ENCODE measurements at places on chromosomes 3 and 15. TPM values are rescaled to one million over a fixed set of nuclear protein-coding genes. Genes with fewer than 3 reads are reported as not detected.

The TMEM158 gene
- total RNA-seq = 82.9 TPM

The CHRM5 gene
- 0.04 TPM for total RNA-seq

The LDHAL6B gene
- total RNA-seq = not detected

The LRTM1 gene
- total RNA-seq = not detected

The ZBED2 gene
- total RNA-seq = 0.35 TPM

The GOLIM4 gene
- 28.5 TPM for total RNA-seq

The KIF23 gene
- 87.0 TPM for total RNA-seq

The IQCH gene
- total RNA-seq = 2.1 TPM

The CD276 gene
- 85.6 TPM for total RNA-seq

DNA sequence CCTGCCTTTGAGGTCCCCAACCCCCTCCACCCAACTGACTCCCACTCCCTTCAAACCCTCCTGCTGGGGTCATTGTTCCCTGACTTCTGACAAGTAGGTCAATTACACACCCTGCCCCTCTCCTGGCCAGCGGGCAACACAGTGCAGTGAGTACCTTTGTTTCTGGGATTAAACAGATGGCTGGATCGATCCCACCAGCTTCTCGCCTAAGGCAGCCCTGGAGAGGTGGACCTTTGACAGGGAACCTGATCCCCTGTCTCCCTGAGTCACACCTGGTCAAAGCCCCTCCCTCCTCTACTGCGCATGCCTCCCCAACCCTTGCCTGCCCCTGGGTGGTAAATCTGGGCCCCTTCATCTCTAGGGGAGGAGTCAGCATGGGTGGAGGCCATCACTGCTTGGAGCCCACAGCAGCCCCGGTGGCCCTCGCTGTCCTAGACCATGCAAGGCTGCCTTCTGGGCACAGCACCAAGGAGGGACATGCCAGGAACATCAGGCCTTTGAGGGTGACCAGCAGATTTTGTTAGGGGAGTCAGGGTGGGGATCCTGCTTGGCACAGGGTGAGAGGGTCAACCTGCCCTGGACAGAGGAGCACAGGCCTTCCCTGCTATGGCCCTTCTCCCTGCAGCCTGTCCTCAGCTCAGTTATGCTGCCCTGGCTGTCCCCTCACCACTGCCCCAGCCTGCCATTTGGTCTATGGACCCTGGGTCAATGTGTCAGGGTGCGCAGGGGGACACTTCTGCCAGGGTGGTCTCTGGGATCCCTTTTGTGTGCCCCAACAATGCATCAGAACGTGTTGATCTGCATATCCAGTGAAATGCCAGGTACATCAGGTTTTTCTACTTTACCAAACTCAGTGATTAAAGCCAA, 9.8 kb upstream of the PRR23E start:
- no peak overlapping the region for H3K4me3 ChIP-seq
- H3K4me1 ChIP-seq = no peaks in the 10 kb centered on the region
- H3K27ac ChIP-seq = no peak overlapping the region
- no peaks in the 10 kb centered on the region for H3K36me3 ChIP-seq
- H3K27me3 ChIP-seq = no peaks in the 10 kb centered on the region

- no peaks in the 10 kb centered on the region for H3K36me3 ChIP-seq
- no peak overlapping the region for H3K4me3 ChIP-seq
- H3K4me1 ChIP-seq = peaks cover 25% of the 10 kb centered on the region
- peaks cover 7% of the 10 kb centered on the region for H3K27me3 ChIP-seq
- peak; percentile 60 for DNase-seq
Observed at GRCh38 chr15:62071711-62072308, 5.0 kb downstream of the C2CD4A start.

DNA sequence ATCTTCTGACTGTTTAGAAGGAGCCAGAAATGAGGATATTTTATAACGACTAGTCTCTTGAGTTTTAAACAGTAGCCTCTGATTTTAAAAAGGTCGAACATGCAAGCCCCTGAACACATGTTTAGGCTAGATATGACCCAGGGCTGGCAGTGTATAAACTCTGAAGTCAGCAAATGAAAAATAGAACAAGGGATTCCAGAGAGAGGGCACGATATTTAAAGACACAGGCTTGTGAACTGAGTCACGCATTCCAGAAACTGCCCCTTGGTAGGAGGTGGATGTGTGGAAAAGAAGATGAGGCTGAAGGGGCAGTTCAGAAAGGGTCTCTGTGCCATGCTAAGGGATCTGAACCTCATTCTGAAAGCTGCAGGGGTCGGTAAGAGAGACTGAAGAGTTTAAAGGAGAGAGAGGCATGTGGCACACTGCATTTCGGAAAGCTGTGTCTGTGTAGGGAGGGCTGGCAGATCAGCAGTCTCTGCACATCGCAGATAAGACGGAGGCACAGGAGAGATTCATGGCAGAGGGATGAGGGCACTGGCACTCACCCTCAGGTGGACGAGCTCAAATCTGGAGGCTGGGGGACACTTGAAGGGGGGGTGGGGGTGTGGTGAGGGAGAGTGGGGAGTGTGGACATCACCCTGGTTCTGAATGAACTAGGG, 22.1 kb downstream of the ST8SIA2 start:
- no peaks in the 10 kb centered on the region for H3K36me3 ChIP-seq
- H3K4me3 ChIP-seq = no peak overlapping the region
- no peak for DNase-seq
- no peaks in the 10 kb centered on the region for H3K4me1 ChIP-seq

GRCh38 chr3:73558727-73559075, 66.0 kb downstream of the PDZRN3 start:
- H3K27ac ChIP-seq = no peak overlapping the region
- no peaks in the 10 kb centered on the region for H3K27me3 ChIP-seq
- DNase-seq = no peak
- no peak overlapping the region for H3K4me3 ChIP-seq
- H3K36me3 ChIP-seq = no peaks in the 10 kb centered on the region

GRCh38 chr3:66378256-66378655, 122.6 kb downstream of the LRIG1 start:
- no peak overlapping the region for H3K27ac ChIP-seq
- no peaks in the 10 kb centered on the region for H3K4me1 ChIP-seq
- no peaks in the 10 kb centered on the region for H3K27me3 ChIP-seq
- peak; percentile 10 for DNase-seq

DNA sequence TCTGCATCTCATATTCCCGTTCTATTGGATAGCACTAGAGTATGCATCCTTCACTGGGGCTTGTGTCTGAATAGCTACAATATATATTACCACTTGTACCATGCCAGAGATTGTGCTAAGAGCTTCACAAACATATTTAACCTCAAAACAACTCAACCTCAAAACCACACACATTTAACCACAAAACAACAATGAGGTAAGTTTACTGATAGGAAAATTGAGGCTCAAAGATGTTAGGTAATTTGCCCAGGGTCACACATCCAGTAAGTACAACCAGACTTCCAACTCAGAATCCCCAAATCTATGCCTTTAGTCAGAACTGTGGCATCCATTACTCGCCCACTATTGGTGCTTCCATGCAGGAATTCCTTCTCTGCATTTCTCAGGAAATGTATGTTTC, 220.0 kb downstream of the FAM43A start:
- H3K4me3 ChIP-seq = no peak overlapping the region
- no peaks in the 10 kb centered on the region for H3K36me3 ChIP-seq
- H3K4me1 ChIP-seq = peaks cover 22% of the 10 kb centered on the region
- no peaks in the 10 kb centered on the region for H3K27me3 ChIP-seq
- peak; percentile 41 for DNase-seq

GRCh38 chr3:72766866-72767265, 81.4 kb downstream of the SHQ1 start:
- DNase-seq = no peak
- H3K4me3 ChIP-seq = no peak overlapping the region
- H3K4me1 ChIP-seq = no peaks in the 10 kb centered on the region
- H3K36me3 ChIP-seq = no peaks in the 10 kb centered on the region
- H3K27ac ChIP-seq = no peak overlapping the region
- H3K27me3 ChIP-seq = no peaks in the 10 kb centered on the region

DNA sequence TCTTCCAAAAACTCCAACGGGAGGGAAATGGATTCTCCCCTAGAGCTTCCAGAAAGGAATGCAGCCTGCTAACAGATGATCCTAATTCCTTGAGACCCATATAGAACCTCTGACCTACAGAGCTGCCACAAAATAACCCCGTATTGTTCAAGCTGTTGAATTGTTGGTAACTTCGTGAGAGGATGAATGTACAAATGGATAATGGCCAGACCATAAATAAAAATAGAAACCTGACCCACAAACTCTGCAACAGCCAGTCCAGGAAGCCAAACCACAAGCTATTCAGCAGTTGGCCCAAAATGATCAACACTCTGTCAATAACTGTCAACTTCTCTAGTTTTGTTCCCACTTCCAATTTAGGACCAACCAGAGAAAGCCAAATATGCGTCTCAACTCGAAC, 414.0 kb upstream of the ZNF717 start:
- no peaks in the 10 kb centered on the region for H3K27me3 ChIP-seq
- peaks cover 5% of the 10 kb centered on the region for H3K4me1 ChIP-seq
- no peak overlapping the region for H3K27ac ChIP-seq

DNA sequence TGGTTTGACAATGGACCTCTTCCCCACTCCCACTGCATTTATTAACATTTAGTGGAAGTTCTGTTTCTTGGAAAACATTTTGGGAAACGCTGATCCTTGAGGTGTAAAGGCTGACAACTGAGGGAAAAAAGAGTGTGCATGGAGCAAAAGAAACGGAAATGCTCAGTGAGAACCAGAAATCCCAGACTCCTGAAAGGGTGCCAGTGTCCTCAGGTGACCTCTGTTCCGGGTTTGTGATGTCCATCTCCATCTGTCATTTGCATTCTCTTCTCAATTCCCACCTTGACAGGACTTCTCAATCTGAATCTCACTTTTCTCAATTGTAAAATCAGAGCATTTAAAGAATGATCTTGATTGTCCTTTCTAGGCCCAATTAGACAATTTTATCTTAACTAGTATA, 71.1 kb upstream of the FAM3D start:
- no peaks in the 10 kb centered on the region for H3K36me3 ChIP-seq
- no peaks in the 10 kb centered on the region for H3K4me1 ChIP-seq
- no peak overlapping the region for H3K4me3 ChIP-seq
- DNase-seq = no peak
- H3K27me3 ChIP-seq = no peaks in the 10 kb centered on the region

- no peak overlapping the region for H3K27ac ChIP-seq
- H3K27me3 ChIP-seq = no peaks in the 10 kb centered on the region
- DNase-seq = no peak
- H3K36me3 ChIP-seq = no peaks in the 10 kb centered on the region
- peaks cover 15% of the 10 kb centered on the region for H3K4me1 ChIP-seq
Observed at GRCh38 chr3:195718477-195718984, 2.2 kb upstream of the MUC20 start.

GRCh38 chr3:141629976-141630375, 108.1 kb upstream of the RNF7 start:
- H3K4me3 ChIP-seq = no peak overlapping the region
- no peak for DNase-seq
- no peaks in the 10 kb centered on the region for H3K36me3 ChIP-seq
- H3K27ac ChIP-seq = no peak overlapping the region
- H3K27me3 ChIP-seq = no peaks in the 10 kb centered on the region
- no peaks in the 10 kb centered on the region for H3K4me1 ChIP-seq

GRCh38 chr15:36658898-36659639, 79.6 kb downstream of the CDIN1 start:
- H3K27me3 ChIP-seq = no peaks in the 10 kb centered on the region
- no peak for DNase-seq
- peaks cover 18% of the 10 kb centered on the region for H3K4me1 ChIP-seq
- H3K27ac ChIP-seq = 0 out of 2 replicates have a peak overlapping the region, but pooled peaks have one; percentile 3
- no peak overlapping the region for H3K4me3 ChIP-seq

DNA sequence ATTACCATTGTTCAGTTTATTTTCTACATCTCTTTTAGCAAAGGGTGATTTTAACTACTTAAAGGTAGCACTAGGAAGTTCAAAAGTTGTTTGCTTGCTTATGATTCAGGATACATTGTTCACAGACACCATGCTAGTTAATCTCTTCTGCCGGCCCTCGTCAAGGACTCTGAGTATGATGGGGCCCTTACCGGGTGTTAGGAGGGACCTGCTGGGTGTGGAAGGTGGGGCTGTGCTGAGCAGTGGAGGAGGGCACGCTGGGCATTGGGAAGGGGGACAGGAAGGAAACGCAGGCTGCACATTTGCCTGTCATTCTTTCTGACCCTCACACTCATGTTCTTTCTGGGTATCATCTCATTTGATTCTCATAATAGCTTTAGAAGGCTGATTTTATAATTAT, 65.1 kb upstream of the MYZAP start:
- no peaks in the 10 kb centered on the region for H3K36me3 ChIP-seq
- peaks cover 25% of the 10 kb centered on the region for H3K4me1 ChIP-seq
- DNase-seq = no peak

DNA sequence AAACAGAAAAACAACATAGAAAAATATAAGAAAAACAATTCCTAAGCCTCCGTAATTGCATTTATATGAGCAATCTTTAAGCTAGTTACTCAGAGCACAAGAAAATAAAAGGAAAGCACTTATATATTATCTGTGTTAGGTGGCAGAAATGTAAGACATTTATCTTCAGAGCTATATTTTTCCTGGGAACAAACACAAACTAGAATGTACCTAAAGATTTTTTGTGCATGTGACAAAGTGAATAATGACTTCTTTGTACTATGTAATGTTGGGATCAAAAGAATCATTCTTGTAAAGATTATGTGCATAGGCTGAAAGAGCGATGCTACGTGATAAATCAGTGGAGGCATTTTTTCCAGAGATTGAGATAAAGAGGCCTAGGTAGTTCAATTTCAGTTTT, 111.3 kb upstream of the GMNC start:
- no peak overlapping the region for H3K4me3 ChIP-seq
- no peak overlapping the region for H3K27ac ChIP-seq
- H3K4me1 ChIP-seq = peaks cover 7% of the 10 kb centered on the region
- DNase-seq = no peak
- no peaks in the 10 kb centered on the region for H3K27me3 ChIP-seq

DNA sequence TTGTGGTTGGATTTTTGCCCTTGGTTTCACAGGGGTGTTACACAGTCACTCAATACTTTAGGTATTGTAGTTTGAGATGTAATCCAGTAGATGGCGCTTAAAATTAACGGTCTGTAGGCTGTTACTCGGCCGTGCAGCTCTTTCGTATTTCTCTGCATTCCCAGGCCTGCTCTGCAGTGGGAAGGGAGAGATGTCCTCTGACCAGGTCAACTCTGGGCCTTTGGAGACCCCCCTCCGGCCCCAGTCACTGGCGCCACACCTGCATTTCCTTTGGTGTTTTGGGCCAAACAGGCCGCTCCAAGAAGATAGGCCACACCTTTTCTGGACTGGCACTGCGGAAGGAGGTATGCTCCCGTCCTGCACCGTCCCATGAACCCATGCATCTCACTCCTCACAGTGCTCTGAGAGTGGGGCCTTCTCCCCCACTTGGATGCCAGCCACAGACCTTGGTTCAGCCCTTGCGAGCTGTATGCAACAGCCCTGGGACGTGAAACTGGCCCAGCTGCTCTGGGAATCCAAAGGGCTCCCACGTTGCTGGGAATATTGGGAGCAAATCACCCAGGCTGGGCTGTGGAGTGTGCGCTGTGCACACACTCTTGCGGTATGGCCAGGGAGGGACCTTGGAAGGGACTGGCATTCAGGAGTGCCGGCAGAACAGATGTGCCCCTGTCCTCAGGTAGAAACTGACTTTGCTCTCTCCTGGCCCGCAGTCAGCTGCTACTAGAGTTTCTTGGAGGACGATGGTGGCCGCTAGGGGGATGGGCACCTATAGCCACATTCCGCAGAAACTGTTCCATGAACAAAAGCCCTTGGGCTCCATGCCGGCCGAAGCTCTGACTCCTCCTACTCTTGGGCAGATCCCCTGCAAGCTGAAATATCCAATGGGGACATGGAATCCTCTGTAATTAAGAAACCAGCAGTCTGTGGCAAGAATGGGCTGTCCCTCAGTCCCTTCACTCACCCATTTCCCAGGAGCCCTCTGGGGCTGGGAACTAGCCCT, 410.5 kb upstream of the CADM2 start:
- DNase-seq = peak; percentile 66
- no peaks in the 10 kb centered on the region for H3K27me3 ChIP-seq
- no peaks in the 10 kb centered on the region for H3K36me3 ChIP-seq
- H3K4me1 ChIP-seq = 0 out of 2 replicates have a peak, but pooled peaks cover 7% of the 10 kb centered on the region
- peak overlapping the region; percentile 37 for H3K4me3 ChIP-seq
- H3K27ac ChIP-seq = peak overlapping the region; percentile 43
